Activated CD4-positive, alpha-beta T cell treated with anti-CD3 and anti-CD28 coated beads, Interleukin-2, amount 10 ng/mL, durations not matched to agents 24 days and 14 days (primary cell): ENCODE measurements at places on chromosomes 1 and 21.

- DNase-seq = peak; percentile 62
Measured at GRCh38 chr1:53783056-53783455, 44.1 kb upstream of the GLIS1 start.

DNA sequence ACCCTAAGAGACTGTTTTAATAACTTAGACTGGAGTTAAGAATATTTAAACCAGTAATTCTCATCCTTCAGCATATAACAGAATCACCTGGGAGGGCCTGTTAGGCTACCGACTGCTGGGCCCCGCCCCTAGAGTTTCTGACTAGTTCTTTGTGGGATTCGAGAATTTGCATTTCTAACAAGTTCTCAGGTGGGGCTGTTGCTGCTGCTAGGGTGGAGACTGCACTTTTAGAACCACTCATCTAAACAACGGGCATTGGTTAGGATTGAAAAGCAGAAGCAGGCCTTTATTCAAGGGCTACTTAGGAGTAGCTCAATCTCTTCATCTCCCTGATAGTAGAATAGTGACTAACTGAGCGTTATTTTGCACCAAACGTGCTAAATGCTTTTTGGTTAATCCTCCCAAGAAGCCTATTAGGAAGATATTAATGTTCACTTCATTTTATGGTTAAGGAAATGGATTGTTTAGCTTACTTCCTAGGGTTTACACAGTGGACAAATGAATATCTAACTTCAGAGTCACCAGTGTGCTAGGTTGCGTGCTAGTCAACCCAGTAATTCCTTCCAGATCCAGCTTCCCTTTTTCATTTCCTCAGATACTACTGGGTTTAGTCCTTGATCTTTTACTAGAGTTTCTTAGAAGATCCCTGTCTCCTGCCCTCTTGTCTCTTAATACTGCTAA lies 31.1 kb upstream of the UAP1 start:
- DNase-seq = peak; percentile 35

DNA sequence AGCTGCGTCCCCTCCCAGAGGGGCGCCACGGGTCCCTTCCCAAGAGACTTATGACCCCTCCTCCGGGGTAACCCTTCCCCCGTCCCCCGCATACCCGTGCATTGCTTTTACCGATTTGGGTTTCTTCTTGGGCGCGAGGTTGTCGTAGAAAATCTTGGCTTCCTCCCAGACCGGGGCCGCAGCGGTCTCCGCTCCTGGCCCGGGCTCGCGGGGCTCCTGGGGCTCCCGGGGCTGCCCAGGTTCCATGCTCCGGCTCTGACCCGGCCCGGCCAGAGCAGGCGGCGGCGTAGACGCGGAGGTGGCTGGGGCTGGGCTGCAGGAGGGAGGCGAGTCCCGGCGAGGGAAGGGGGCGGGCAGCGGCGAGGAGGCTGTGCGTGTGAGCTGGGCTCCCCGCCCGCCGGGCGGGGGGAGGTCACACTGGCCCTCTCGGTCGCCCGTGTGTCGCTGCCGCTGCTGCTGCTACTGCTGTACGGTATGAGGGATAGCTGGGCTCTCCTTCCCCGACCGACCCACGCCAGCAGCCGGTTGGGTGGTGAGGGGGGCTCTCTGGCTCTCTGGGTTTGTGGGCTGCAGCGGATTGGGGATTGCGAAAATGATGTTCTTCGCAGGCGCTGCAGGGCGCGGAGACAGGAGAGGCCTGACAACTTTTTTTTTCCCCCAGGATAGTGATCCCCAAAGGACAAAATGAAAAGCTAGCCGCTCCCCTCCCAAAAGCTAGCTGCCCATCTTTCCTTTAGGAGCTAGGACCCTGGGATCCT lies at the start of gene NT5C1A:
TSS of gene NT5C1A (minus strand) at position 315 of the 758 bp plus-strand sequence. CDS start at position 246, 69 bp downstream.
- DNase-seq = peak; percentile 81

- no peak for DNase-seq
Measured at GRCh38 chr1:85849660-85850059, 141.4 kb upstream of the ZNHIT6 start.

- no peak for DNase-seq
Measured at GRCh38 chr1:78069784-78070183, 24.0 kb downstream of the GIPC2 start.

DNA sequence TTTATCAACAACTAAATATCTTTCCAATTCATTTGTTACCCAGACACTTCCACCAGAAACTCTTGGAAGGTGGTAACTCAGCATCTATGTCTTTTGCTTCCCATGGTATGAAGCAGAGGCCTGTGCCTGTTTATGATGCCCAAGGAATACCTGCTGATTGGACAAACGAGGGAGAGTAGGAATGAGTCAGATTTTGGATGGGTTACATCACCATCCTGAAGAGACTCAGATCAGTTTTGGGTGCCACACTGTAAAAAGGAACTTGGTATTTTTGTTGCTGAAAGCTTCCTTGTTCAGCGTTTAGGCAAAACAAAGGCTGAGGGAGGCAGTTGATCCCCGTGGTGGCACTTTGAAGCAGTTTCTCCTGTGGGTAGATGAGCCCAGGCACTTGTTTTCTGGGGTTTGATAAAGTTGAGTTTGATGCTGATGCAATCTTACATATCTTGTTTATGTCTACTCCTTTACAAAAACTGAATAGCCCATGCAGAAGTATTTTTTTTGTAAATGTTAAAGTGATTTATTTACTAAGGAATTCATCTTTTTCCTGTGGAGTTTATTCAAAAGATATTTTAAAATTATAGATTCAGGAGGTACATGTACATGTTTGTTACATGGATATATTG lies 26.7 kb upstream of the CYP4X1 start:
- no peak for DNase-seq

DNA sequence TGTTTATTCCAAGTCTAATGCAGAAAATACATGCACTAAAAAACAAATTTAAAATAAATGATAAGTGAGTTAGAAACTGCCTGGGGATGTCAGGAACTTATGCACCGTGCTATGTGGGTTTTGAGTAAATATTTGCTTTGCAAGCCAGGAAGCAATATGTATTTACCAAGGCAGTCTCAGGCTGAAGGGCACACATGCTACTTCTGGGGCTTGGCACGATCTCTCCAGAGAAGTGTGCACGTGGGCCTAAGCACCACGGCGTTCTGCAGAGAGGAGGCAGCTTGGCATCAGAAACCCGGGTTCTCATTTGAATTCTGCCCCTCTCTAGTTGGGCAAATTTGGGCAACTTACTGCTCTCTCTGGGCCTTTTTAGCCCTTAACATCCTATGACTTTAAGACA lies 72.6 kb upstream of the ROR1 start:
- DNase-seq = no peak

DNA sequence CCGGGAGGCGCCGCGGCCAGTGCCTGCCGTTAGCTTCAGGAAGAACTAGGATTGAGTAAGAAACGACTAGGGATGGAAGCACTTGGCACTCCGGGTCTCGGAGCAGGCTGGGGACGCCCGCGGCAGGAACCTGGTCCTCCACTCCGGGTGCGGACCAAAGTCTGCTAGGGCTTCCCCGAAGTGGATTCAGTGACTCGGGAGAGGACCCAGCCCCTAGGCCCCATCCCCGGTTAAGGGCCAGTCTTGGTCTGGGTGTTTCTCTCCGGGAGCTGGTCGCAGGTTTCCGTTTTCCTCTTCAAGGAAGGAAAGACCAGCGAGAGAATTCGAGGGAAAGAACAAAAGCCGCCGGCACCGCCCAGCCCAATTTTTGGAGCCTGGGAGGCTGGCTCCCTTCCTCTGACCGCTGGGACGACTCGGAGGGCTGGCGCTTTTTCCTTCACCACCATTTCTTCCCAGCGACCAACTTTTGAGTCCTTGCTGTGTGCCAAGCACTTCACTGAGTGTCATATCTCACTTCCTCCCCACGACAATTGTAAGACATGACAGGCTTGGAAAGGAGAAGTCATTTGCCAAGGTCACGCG lies 16.8 kb upstream of the STMN1 start:
- DNase-seq = peak; percentile 59

- DNase-seq = no peak
Measured at GRCh38 chr1:61983236-61983635, 211.4 kb upstream of the L1TD1 start.

DNA sequence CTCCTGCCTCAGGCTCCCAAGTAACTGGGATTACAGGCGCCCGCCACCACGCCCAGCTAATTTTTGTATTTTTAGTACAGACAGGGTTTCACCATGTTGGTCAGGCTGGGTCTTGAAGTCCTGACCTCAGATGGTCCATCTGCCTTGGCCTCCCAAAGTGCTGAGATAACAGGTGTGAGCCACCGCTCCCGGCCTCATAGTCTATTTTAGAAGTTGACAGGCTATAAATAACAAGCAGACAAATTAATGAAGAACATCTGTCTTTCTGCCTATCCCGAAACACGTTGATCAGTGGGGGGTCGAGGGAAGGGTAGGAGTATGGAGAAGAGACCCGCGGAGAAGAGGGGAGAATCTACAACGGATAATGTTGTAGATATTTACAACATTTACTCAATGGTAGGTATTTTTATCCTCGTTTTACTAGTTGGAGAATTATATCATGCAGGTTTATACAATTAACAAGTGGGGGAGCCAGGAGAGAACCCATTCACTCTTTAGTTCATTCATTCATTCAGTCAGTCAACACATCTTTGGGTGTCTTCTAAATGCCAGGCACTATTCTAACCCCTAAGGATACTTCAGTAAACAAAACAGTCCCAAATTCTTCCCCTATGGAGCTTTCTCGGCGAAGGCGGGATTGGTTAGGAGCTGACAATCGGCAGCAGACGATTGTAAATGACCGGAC lies 497 bp upstream of the IFNAR2 start:
- DNase-seq = no peak

- no peak for DNase-seq
Measured at GRCh38 chr21:28872218-28872617, 120.5 kb downstream of the LTN1 start.
